Chondrocyte (in vitro differentiated cells): ENCODE measurements at places on chromosomes 11 and 22. TPM values are rescaled to one million over a fixed set of nuclear protein-coding genes. Genes with fewer than 3 reads are reported as not detected.

GRCh38 chr22:42907404-42908373 lies 50.6 kb upstream of the ARFGAP3 start:
- no peak for DNase-seq

SAA2 gene
- total RNA-seq, result not detected in 3 replicates

GRCh38 chr11:21567645-21568290 lies 625.1 kb upstream of the ANO5 start:
- no peak for DNase-seq

DNA sequence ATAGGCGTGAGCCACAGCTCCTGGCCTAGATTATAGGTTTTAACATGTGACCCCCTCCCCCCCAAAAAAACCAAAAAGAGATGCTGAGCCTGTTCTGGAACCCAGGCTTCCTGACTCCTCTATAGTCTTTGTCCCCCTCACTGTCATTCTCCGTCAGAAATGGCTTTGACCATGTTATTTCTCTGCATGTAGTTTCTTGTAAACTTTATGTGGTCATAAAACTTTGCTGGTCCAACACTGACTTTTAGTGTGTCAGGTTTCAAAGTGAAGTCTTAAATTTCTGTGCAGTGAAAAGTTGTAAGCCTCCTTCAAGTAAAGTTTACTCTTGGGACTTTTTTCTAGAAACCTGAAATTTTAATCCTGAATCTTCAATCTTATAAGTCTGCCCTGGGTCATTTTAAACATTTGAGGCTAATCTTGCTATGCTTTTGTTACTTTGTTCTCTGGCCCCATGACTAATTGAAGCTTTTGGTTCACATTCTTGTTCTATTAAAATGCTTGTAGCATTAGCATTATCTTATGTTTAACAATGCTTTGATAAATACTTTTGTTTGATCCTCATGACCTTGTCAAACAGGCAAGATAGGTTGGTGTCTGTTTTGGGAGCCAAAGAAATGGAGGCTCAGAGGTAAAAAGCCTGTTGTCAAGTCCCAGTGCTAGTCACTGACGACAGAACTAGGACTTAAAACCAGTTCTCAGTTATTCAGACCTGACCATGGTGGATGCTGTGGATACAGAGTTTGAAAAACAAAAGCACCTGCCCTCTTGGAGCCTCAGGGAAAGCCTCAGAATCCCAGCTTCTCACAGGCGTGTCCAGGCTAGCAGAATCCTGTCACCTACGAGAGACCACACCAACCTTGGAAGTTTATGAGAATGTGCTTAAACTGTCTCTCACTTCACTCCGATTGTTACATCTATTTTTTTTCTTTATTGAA lies 87.7 kb upstream of the HORMAD2 start:
- no peak for DNase-seq

DNA sequence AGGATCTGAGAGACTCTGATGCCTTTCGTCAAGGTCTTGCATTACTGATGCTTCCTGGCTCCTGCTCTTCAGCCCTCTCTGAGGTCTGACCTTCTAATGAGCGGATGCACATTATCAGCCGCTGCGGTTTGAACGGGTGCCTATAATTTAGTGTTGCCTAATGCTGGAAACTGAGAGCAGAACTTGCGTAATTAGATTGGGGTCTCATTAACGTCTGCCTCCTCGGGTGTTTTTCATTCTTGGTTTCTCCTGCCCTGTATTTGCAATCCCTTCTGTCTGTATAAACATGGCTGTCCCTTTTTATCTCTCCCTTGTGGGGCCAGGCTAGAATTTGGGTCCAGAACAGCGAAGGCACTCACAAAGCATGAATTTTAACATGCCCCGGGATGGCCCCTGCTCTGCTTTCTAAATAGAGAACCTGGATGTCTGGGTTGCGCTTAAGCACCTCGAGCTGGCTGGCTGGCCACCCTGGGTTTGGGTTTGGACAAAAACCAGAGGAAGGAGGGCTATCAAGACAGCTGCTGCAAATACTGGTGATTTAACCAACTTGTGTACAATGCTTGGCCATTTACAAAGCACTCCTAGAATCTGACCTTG lies 118.6 kb downstream of the TIMP3 start:
- no peak for DNase-seq

DNA sequence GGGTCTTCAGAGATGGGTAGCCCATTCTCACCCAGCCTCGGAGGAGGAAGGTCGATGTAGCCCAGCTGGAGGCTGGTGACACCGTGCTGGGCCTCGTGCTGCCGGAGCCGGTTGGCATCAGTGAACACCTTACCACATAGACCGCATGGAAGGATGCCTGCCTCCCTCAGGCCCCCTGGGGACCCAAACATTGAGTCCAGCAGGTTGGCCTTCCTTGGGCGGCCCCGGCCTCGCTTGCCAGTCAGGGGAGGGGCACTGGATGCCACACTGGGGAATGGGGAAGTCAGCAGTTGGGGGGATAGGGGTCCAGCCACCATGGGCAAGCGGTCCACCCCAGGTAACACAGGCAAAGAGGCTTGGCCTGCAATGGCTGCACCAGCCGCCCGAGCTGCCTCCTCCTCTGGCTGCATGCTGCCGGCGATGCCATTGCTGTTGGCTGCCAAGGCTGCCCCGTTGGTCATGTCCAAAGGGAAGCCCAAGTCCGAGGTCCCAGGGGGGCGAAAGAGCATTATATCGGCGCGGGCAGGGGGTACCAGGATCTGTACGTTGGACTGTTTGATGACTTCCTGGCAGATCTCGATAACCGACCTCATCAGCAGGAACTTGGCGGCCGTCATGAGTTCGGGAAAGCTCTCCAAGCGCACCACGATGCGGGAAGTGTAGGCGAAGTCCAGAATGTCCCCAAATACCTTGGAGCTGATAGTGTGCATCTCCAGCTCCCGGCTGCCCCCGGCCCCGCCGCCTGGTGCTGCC lies 1.4 kb downstream of the PATZ1 start:
- no peak for DNase-seq

USH1C gene
- 0.72 to 0.92 TPM in 2 of 3 replicates, not detected in the other for total RNA-seq

DNA sequence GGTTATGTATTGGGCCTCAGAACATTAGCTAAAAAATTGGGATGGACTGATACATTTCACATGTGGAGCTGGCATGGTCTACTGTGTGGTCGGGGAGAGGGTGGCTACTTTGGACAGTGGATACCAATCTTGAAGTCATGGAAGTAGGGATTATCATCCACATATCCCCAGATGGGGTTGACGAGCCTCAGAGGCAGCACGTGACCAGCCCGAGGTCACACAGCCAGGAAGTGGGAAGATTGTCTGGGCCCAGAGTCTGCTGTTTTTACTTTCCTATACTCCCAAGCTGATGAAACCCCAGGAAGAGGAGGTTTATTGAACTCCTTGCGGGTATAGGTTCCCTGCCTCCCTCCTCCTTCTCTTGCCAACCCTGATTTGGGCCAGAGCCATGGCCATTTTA lies 92.9 kb downstream of the FBXO7 start:
- DNase-seq, result no peak

MPPED2 gene
- total RNA-seq, result not detected in 3 replicates

NRXN2 gene
- 1.1 to 3.0 TPM (median 1.8 TPM) in 3 replicates for total RNA-seq

GRCh38 chr11:128653801-128654231 lies 40.1 kb upstream of the FLI1 start:
- DNase-seq, result no peak

- DNase-seq, result no peak
Measured at GRCh38 chr22:50255607-50256006, 4.5 kb upstream of the HDAC10 start.

- DNase-seq, result no peak
Measured at GRCh38 chr11:65390996-65391395, 4.6 kb downstream of the FRMD8 start.

GRCh38 chr11:66002648-66003225 lies 434 bp downstream of the BANF1 start:
- no peak for DNase-seq

DNA sequence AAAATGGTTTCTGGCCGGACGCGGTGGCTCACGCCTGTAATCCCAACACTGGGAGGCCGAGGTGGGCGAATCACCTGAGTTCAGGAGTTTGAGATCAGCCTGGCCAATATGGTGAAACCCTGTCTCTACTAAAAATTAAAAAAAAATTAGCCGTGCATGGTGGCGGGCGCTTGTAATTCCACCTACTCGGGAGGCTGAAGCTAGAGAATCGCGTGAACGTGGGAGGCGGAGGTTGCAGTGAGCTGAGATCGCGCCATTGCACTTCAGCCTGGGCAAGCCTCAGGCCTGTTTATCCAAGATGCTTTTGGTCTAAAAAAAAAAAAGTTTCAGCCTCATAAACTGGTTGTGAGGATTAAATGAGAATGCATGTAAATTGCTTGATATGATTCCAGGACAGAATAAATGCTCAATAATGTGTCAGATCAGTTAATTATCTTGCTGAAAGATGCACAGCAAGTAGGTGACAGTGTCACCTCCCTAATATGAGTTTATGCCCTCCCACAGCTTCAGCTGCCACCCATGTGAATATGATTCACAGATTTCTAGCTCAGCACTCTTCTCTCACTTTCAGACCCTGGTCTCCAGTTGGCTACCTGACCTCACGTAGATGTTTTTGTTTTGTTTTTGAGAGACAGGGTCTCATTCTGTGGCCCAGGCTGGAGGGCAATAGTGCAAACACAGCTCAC lies 1.1 kb upstream of the ALG8 start:
- DNase-seq, result no peak

FGF3 gene
- total RNA-seq, result not detected in 3 replicates

DNA sequence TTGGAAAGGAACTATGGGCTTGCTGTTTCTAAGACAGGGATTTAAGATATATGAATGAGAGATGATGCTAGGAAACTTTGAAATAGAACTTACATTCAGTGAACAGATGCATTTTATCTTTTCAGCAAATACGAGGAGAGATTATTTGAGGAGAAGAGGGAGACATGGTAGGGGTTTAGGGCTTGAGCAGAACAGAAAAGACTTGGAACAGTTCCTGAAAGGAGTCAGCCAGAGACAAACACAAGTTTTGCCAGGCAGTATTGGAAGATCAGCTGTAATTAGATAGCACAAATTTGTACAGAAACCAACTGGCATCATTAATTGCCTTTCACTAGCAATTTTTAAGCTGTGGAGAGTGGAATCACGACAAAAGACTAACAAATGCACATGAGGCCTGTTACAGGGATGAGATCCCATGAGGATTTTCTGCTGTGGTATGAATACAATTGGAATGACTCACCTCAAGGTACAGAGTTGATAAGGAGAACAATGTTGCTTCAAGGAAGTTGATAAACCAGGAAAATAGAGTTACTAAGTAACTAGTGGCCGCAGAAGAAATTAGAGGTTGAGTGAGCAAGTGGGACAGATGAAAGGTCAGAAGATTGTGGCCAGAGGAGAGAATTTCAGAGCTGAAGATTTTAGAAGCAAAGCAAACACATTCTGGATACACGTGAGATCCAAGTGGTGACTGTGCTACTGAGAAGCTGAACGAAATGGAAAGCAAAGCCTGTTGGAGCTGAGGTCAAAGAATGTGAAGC lies 67.9 kb downstream of the CYB5R2 start:
- DNase-seq, result no peak

CWF19L2 gene
- 7.9 to 12.0 TPM (median 8.0 TPM) in 3 replicates for total RNA-seq

- no peak for DNase-seq
Measured at GRCh38 chr22:19068784-19069271, 53.4 kb downstream of the DGCR2 start.

DNA sequence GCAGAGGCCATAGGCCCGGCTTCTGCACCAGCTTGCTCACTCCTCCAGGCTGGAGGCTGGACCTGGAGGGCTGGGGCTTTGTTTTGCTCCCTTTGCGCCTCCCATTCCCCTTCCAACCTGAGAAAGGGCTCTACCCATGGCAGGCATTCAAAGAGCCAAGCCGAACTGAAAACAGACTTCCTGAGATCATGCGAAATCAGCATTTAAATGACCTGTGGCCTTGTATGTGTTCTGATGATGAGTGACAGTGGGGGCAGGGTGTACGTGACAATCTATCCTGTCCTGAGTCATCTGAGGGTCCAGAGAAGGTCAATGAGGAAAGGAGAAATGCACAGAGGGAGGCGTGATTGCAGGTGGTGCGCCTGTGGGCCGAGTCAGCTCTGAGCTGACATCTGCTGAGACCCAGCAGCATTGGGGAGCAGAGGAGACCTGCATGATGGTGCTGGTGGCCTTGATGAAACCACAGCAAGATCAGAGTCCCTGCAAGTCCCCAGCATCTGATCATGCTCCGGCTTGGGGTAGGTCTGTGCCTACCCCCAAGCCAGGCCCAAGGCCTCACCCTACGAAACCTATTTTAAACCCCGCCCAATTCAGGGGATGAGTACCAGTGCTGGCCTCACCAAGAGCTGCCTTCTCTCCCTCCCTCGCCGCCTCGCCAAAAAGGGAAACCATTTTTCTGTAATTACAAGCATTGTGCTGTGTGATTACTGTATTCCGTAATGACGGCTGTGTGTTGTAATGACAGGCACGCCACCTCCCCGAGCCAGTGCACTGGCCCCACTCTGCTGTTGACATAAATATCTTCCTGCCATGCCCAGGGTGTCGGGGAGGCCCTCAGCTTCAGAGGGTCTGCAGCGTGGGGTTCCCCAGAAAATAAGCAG lies 95.2 kb upstream of the ANO1 start:
- peak; percentile 46 for DNase-seq

HPS4 gene
- 26.9 to 29.7 TPM (median 28.2 TPM) in 3 replicates for total RNA-seq

- no peak for DNase-seq
Measured at GRCh38 chr11:107705027-107705426, 6.8 kb downstream of the SLN start.

SLC25A45 gene
- total RNA-seq, result 11.7 to 14.4 TPM (median 13.1 TPM) in 3 replicates

- no peak for DNase-seq
Measured at GRCh38 chr22:43587574-43587973, 175.8 kb downstream of the MPPED1 start.

GP1BB gene
- total RNA-seq, result 36.4 to 63.4 TPM (median 56.0 TPM) in 3 replicates

SMTNL1 gene
- not detected in 3 replicates for total RNA-seq

PANX2 gene
- 3.0 to 6.1 TPM (median 3.3 TPM) in 3 replicates for total RNA-seq

ST14 gene
- total RNA-seq, result 0.10 TPM in 2 of 3 replicates, not detected in the other

- DNase-seq, result no peak
Measured at GRCh38 chr11:75626889-75627529, 41.8 kb downstream of the MAP6 start.

DNA sequence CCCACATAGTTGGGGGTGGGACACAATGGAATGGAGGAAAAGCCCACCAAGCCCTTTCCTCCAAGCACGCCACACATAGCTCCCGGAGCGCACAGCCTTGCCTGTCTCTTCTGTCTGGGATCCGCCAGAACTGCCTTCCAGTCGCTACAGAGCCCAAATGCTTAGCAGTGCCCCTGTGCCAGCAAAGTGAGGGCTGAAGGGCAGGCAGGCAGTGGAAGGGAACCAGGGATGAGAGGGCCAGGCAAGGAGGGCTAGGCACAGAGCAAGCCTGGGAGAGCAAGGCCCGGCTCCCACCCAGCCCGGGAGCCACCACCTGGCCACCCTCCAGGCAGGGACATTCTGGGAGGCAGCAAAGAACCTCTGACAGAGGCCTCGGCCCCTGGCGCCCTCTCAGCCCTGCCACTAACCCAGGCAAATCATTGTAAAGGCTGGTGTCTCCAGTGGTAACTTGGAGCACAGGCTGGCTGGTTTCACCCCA lies 32.5 kb downstream of the PPP2R1B start:
- DNase-seq, result no peak

DNA sequence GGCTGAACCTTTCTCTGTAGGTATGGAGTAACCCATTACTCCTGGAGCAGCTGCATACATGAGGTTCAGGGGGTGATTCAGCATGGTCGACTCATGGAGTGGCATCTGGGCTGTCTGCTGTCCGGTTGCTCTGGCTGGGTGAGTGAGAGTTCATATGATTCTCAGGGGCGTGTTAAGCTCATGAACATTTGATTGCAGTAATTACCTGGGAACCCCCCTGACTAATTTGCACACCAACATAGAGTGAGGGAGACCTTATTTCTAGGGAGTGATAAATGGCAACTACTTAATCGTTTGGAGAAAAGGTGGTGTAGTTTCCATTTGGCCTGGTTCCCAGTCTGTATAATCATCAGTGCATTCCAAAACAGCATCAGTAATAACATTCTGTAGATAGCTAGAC lies 661.9 kb downstream of the ETS1 start:
- DNase-seq, result no peak
